ENCODE measurements at places on chromosomes 2 and 18.

DNA sequence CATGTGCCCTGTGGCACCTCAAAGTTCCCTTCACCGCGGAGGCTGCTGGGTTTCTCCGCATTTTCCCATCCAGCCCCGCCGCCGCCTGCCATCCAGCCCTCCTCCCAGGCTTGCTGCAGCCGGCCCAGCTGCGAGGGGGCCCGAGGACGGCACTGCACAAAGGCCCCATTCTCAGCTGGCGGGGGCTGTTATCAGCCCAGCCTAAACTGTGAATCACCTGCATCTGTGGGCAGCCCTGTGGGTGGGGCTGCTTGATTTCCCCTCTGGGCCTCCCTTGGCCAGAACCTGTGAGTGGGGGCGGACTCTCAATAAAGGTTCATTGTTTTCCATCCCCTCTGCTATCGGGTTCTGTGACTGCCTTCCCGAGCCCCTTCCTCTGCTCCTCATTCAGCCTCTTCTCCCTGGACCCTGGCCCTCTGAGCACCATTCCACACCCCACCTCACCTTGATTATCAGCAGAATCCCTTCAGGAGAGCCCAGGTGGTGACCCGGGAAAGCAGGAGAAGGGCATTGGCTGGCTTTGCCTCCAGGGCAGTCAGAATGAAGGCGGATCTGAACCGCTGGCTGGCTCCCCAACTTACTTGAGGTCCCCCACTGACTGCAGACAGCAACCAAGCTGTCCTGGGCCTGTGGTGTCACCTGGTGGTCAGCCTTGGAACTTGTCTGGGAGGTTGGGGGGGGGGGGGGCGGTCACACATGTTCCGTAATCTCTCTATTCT, 204.5 kb downstream of the ZFP36L2 start:
- no peak for DNase-seq

GRCh38 chr18:58896734-58897508, 32.2 kb downstream of the ZNF532 start:
- no peak for DNase-seq

DNA sequence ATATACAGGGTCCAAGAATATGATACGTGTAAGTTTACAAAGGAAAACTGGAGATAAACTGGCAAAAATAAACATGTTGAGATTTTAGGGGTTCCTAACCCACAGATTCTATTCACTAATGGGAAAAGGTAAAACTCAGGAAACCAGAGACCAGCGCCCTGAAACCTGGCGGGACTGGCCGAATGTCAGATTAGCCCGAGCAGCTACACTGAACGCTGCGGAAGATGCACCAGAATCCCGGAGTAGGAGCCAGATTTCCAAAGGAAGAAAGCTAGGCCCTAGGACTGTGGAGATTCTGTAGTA, 679 bp upstream of the WDR75 start:
- no peak for DNase-seq

DNA sequence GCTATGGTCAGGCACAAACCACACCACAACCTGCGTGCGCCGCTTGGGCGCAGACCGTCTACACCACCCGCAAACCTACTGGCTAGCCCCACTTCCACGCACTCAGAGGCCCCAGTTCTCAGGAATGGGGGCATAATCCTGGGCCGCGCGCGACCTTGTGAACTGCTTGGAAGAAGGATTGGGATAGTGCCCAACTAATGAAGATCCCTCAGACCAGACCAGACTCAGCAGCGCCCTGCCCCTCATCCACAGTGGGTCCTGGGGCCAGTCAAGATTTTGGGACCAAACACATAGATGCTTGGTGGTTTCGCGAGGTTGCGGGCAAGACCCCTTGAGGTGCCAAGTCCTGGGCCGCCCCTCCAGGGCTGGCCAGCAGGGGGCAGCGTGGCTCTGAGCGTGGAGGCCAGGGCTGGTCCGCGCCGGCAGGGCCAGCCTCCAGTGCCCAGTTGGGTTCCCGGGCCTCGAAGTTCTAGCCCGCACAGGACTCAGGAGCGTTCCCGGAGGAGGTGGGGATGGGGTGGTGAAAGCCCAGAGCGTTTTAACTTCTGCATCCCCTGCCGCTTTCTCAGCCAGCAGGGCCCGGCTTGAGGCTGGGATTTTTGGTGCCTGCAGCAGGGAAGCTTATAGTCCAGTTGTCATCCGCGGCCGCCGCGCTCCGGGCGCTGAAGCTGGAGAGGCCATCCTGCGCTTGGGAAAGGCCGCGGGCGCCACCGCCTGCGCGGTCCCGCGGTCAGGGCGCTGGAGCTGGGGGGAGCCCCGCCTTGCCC, 8.3 kb downstream of the OSR1 start:
- DNase-seq = peak; percentile 55

GRCh38 chr18:59954755-59955156, 55.0 kb downstream of the PMAIP1 start:
- no peak for DNase-seq

- DNase-seq = no peak
These were observed 33.3 kb downstream of the SPP2 start for GRCh38 chr2:234083572-234084348.

GRCh38 chr18:7322817-7323485, 92.1 kb downstream of the LRRC30 start:
- no peak for DNase-seq

DNA sequence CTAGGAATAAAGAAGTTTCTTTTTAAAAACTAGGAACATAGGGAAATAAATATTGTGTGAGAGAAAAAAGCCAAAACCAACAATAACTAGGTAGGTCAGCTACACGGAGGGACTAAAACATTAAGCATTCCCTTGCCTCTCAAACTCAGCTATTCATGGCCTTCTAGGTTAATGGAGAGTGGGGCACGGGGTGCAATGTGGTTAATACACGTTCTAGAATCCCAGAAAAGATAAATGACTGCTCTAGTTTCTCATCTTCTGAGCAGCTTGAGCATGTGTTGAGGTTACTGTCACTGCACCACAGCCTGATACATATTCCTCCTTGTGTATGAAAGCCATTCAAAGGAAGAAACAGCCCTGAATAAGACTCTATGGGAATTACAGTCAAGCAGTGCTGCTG, 31.4 kb downstream of the SLC8A1 start:
- DNase-seq = no peak

GRCh38 chr18:48736321-48737260, 197.8 kb downstream of the CTIF start:
- DNase-seq = no peak

DNA sequence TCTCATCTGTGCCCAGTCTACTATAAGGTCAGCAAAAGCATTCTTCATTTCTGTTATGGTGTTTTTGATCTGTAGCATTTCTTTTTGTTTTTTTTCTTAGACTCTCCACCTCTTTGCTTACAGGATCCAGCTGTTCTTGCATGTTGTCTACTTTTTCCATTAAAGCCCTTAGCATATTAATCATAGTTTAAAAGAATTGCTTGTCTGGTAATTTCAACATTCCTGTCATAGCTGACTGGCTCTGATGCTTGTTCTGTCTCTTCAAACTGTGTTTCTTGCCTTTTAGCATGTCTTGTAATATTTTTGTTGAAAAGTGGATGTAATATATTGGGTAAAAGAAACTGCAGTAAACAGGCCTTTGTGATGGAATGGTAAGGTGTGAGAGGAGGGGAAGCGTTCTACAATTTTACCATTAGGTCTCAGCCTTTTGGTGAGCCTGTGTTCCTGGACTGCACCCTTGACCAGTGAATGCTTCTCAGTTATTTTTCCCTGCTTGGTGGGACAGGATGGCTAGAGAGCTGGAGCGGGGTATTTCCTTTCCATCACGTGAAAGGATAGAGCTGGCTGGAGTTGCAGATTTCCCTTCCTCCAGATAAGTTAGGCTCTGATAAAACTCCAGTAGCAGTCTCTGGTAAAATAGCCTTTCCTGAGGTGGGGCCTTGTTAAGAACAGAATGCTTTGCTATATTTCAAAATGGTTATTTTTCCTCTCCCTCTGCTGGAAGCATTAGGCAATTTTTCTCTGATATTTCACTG, 65.4 kb downstream of the PLA2R1 start:
- DNase-seq = no peak

GRCh38 chr2:100527440-100528015, 35.3 kb upstream of the PDCL3 start:
- no peak for DNase-seq

DNA sequence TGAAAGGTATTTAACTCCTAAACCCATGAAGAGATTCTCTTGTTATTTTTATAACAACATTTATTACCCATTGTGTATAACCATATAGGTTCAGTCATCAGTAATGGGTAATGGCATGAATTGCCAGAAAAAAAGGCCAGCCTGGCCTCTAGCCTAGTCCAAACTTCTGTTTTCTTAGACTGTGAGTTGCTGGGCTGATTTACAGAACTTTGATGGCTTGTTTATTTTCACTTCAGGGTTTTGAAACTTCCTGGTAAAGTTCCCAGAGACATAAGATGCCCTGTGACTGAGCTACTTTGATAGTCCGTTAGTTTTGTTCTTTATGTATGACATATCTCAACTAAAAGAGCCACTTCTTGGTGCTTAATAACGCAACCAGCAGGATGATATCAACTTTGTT, 164.8 kb downstream of the METTL4 start:
- DNase-seq = no peak

GRCh38 chr2:231161877-231162329, 36.5 kb upstream of the ARMC9 start:
- DNase-seq = no peak

- no peak for DNase-seq
These were observed 63.9 kb upstream of the PHLPP1 start for GRCh38 chr18:62651276-62652056.

DNA sequence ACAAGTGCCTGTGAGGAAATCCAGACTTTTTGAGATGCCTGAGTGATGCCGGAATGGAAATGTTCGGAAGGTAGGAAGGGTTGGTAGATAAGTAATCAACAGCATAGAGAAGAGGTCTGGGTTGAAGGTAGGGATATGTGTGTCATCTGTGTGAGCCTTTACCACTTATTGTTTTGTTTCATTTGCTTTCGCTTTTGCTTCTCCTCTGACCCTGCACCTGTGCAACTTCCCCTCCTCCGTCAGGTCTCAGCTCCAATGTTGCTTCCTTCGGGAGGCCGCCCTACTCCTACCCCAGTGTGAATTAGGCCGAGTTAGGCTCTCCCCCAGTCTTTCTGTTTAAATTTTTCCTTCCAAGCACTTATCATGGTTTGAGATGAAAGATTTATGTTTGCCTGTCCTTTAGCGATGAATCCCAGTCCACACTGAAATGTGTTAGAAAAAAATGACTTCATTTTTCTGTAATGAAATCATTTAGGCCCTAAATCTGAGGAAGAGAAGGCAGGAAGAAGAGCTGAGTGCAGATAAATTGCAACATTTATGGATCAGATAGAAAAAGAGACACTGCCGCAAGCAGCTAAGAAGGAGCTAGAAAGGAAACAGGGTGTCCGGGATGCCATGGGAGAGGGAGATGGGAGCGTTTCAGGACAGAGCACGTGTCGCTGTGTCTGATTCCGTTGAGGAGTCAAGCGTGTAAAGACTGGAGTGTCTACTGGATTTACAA, 139.6 kb upstream of the PELI1 start:
- peak; percentile 41 for DNase-seq

- DNase-seq = no peak
These were observed 19.6 kb upstream of the GULP1 start for GRCh38 chr2:188272121-188272520.

- DNase-seq = no peak
These were observed 275.7 kb upstream of the FN1 start for GRCh38 chr2:215711471-215712034.

GRCh38 chr18:39761273-39761672, 2193.8 kb upstream of the PIK3C3 start:
- no peak for DNase-seq

DNA sequence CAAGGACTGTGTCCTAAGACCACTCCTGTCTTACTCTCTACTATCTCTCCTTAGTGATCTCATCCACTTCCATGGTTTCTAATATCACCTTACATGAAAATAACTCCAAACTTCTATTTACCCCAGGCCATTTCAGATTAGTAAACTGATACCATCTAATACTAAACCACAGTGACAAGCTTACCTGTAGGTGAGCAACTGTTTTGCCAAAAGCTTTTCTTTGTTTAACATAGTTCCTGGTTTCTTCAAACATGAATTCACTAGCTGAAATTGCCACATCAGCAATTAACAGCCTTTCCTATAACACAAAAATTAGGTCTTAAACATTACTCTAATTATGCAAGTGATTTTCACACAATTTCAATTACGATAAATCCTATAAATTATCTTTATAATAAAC, 22.1 kb downstream of the ACADL start:
- no peak for DNase-seq

DNA sequence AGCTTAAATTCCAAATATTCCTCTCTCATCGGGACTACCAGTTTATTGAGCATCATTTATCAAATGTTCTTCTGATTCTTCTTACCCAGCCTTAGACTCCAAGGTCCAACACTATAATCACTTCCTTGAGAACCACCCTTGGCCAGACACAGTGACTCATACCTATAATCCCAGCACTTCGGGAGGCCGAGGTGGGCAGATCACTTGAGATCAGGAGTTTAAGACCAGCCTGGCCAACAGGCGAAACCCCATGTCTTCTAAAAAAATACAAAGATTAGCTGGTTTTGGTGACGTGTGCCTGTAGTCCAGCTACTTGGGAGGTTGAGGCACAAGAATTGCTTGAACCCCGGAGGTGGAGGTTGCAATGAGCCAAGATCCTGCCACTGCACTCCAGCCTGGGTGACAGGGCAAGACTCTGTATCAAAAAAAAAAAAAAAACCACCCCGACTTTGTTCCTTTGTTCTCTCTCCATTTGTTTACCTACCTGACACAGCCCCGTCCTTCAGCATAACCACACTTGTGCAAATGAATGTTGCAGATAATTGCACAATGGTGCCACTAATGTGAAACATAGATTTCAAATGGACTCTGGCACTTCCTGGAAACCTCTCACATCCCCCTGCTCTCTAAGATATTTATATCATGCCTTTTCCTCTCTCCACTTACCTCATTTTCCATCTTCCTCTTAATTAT, 38.9 kb upstream of the LPIN2 start:
- no peak for DNase-seq

GRCh38 chr2:24010477-24011249, 778 bp downstream of the MFSD2B start:
- no peak for DNase-seq

DNA sequence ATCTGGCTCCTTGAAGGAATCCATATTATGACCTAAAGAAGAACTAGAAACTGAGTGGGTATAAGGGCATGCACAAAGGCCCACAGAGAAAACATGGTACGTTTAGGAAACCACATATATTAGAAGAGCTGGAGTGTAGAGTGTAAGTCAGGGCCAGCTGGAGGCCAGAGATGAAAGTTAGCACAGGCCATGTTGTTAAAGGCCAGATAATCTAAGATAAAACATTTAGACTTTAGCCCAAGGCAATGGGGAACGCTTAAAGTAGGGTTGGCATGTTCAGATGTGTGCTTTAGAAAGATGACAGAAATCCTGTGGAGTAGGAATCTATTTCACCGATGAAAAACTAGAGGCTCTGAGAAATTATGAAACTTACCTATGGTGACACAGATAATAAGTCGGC, 229.1 kb upstream of the NRP2 start:
- no peak for DNase-seq

- no peak for DNase-seq
These were observed 34.8 kb upstream of the PPP4R1 start for GRCh38 chr18:9649164-9649540.

DNA sequence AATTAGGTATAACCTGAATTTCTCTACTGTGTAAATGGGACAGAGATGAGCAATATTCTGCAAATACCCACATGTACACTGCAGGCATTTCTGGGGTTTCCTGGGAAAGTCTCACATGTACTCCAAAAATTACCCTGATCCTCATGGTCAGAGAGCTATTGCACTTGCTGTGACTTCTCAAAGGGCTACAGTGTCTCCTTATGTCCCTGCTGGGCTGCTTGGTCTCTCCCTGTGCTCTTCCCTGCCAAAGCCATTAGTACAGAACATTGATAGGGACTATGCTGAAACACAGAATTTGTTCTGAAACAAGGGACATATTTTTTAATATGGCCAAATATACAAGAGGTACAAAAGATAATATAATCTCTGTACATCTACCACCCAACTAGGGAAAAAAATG, 924.4 kb upstream of the NXPH2 start:
- DNase-seq = no peak
